Muscle of arm (tissue), 14 donors: ENCODE measurements at places on chromosomes 4 and X. TPM values are rescaled to one million over a fixed set of nuclear protein-coding genes. Genes with fewer than 3 reads are reported as not detected.

DNA sequence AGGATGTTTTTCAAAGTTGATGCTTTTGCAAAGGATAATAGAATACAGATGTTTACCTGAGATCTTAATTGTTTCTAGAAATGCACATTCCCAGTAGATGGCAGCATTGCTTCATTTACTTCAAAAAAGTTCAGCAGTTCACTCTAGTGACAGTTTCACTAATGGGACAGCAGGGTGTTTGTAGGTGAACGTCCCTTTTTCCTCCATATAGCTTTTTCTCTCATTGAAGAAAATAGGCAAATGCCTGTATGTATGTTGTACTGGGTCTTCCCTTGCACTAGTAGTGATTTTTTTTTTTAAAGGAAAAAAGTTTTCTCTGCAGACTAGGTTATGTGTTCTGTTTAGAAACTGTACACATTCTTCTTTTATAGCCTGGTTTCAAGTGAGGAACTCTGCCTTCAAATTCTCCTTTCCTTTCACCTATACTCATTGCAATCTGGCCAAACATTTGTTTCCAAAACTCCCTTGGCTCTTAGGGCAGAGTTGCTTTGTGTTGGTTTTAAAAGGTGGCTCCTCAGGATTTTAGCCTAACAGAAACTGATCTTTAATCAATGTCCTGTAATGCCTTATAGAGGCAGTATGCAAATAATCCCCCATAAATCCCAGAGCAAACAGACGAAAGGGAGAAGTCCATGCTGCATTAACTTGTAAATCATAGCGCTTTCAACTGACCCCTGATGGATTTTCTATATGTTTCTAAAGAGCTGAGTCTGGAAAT is 86.3 kb downstream of the EGF start:
- peak; percentile 68 for DNase-seq

- no peak for DNase-seq
Observed at GRCh38 chrX:48737940-48738339, 23.6 kb upstream of the GLOD5 start.

DNA sequence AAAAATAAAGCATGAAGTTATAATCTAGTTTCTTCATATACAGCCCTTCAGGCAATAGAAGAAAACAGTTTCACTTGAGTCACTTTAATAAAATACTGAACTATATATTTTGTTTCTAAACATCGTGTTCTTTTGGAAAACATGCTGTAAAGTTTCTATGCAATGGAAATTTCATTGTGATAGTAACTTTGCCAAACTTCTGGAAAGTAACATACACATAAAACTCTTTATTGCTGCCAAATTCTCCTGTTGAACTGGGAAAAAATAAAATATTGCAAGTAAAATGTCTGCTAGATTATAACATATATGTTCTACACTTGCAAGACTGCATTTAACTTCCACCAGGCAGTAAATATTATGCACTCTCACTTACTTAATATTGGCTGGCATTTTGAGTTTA is 635.4 kb downstream of the SPRY1 start:
- DNase-seq: peak; percentile 55

DNA sequence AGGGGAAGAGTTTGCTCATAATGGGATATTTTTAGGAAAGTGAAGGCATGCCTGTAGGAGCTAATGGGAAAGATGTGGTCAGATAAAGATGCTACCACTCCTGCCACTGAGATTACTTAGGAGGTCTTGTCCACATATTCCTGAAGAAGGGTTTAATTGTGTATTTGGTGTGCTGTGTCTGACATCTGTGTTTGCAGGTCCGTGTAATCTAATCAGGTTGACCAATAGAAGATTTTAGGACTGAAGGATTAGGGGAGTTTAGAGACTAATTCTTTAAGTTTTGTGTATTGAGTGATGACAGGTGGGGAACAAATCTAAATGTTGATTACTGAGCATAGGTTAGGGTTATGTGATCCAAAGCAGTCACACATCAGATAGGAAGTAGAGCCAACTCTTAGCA is 57.2 kb downstream of the JADE1 start:
- DNase-seq: no peak

GRCh38 chr4:1727117-1728031 is 6.1 kb downstream of the TACC3 start:
- no peak for DNase-seq

DNA sequence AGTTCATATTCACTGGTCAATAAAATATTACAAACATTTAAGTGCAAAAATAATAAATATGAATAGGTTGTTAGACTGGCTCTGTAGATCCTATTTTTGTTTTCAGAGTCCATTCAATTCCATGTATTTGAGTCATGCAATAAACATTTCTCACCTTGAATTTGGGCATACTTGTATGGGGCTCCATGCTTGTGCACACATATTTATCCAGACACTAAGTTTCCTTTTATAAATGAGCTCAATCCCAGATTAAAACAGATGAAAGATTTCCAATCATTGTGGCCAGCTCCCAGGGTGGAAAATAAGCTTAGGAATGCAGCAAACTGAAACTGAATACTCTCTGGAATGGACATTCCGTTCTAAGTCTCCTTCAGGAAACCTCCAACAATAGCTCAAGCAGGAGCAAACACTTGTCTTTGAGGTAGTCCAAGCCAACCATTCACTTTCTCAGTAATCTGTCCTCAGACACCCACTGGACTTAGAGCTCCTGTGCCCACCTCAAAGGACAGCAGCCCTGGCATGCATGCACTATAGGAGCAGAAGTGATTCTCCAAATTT is 16.4 kb downstream of the DMD start:
- DNase-seq: no peak

- DNase-seq: no peak
Observed at GRCh38 chr4:8835521-8836365, 35.9 kb downstream of the HMX1 start.

CXCL3 gene
- 0.29 TPM for polyA plus RNA-seq

CENPVL1 gene
- not detected for polyA plus RNA-seq

DNA sequence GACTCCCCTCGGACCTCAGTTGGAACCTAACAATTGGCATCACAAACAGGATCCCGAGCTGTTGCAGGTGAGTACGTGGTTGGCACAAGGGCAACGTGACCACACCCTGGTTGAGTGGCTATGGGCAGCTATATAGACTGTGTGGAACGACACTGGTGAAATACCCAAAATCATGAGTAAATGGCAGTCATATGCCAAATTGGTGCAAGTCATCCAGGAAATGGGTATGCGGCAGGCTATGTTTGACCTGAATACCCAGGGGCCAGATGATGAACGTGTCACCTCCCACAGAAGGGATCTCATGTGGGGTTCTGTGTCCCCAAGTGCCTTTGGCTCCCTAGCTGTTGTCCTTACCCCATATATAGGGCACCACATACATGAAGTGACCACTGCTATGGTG is 53.2 kb upstream of the CCDC149 start:
- DNase-seq: no peak

GRCh38 chr4:15684498-15684897 is 2.9 kb downstream of the FAM200B start:
- DNase-seq: no peak
